ENCODE measurements at places on chromosomes 16 and 17.

- no peak for DNase-seq
Measured at GRCh38 chr17:40038882-40039513, 15.2 kb downstream of the MED24 start.

GRCh38 chr17:32487473-32488176 lies 832 bp downstream of the CDK5R1 start:
- no peak for DNase-seq

DNA sequence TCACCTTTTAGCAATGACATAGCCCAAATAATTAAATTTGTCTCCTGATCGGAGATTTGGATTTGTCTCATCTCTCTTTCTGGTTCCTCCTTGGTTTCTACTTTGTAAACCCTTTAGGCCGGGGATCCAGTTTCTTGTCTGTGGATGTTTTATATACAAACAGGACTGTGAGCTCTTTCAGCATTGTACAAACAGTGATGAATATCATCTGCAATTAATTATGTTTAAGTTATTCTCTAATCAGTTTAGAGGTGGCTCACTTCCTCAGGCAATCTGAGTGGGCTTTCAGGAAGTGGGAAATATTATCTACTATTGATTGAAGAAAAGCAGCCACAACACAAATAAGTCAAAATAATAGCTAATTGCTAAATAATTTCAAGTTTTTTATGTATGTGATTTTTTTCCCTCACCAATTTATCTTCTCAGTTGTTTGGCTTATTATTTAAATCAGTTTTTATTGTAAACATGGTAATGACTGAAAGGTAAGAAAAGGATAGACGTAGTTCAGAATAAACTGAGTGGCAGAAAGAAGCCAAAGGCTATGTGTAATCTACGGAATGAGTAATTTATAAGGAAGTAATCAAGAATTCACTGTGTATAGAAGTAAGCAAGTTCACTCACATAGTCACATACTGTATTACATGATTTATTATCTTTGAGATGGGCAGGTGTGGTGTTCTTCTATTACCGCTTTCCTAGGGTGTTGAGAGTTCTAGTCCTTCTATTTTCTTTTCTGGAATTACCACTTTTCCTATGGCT lies 3.4 kb upstream of the ABCC11 start:
- DNase-seq = no peak

GRCh38 chr16:85449885-85450245 lies 163.3 kb upstream of the GSE1 start:
- DNase-seq = no peak

DNA sequence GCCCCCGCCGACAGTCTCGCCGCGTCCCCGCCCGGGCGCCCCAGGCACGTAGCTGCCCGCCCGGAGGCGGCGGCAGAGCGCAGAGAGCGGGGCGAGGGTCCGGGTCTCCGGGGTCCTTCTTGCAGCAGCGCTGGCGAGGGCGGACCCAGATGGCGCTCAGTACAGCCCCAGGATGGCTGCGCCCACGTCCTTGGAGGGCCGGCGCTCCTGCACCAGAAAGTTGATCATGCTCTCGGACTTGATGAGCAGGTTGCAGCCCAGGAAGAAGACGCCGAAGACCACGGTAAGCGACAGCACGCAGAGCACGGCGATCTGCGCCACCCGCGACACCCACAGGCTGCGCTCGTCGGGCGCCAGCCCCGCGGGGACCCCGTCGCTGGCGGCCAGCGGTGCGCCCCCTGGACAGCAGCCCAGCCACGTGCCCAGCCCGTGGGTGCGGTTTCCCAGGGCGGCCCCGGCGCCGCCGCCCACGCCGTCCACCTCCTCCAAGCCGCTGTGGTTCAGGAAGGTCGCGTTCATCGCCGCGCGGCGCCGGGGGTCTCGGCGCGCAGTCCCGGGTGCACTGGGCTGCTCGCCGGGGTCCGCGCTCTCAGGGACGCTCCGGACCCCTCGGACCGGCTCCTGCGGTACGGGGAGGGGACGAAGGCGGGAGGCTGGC lies 435 bp downstream of the RPRML start:
- no peak for DNase-seq

DNA sequence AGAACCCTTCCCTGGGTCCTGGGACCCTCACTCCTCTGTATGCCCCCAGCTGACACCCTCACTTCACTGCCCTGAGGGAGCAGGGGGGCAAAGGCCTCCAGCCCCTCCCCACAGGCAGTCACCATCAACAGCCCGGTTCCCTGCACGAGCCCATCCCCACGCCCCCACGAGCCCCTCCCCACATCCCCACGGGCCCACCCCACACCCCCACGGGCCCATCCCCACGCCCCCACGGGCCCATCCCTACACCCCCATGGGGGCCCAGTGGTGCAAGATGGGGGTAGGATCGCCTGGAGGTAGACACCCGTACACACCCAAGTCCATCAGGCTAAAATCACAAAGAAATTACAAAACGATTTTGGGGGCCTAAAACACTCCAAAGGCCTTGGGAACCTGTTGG lies 42.3 kb downstream of the LMF1 start:
- no peak for DNase-seq

- DNase-seq = no peak
Measured at GRCh38 chr17:9408868-9409829, 166.5 kb downstream of the STX8 start.

GRCh38 chr16:78421181-78421708 lies 321.8 kb downstream of the WWOX start:
- no peak for DNase-seq

- DNase-seq = no peak
Measured at GRCh38 chr16:85173981-85174751, 61.9 kb upstream of the CIBAR2 start.

GRCh38 chr17:73639932-73640331 lies 4.3 kb downstream of the SDK2 start:
- DNase-seq = no peak

- DNase-seq = no peak
Measured at GRCh38 chr16:50274326-50275097, 8.2 kb downstream of the ADCY7 start.

- no peak for DNase-seq
Measured at GRCh38 chr17:75319904-75320691, 30.9 kb upstream of the SLC25A19 start.

GRCh38 chr16:77469634-77470033 lies 34.8 kb upstream of the ADAMTS18 start:
- DNase-seq = no peak

DNA sequence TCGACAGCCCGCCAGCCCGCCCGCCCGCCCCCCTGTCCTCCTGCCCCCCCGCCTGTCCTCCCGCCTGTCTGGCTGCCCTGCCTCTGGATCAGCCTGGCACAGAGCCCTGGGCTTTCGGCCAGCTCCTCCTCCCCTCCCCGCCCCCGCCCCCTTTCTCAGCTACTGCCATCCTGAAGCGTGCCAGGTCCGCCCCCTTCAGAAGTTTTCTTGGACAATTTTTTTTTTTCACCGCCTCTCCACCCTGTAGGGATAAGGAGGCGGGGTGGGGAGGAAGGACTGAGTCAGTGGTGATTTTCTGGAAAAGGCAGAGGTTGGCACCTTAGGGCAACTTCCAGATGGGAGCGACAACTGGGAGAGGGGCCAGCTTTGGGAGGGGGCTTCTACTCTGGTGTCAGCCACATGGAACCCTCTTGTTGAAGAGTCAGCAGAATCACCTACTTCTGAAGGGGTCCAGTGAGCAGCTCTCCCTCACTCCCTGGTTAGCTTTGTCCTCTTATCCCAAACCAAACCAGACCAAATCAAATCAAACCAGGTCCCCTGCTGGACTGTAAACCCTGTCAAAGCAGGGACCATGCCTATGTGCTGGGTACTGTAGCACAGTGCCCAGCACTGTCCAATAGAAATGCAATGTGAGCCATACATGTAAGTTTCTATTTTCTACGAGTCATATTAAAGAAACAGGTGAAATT lies 19.7 kb downstream of the IGF2BP1 start:
- no peak for DNase-seq

DNA sequence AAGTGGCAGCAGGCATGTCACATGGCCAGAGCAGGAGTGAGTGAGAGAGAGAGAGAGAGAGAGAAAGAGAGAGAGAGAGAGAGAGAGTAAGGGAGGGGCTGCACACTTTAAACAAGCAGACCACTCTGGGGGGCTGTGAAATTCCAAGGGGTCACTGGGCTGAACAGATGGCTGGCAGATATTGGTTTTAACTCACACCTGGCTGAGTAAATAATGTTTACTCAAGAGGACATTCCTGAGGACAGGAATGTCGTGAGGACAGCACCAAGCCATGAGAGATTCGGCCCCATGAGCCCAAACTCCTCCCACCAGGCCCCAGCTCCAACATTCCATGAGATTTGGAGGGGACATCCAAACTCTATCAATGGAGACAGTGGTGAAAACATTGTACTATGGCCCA lies 269.7 kb downstream of the CBLN1 start:
- no peak for DNase-seq
